ENCODE measurements at places on chromosomes 13 and 19. TPM values are rescaled to one million over a fixed set of nuclear protein-coding genes. Genes with fewer than 3 reads are reported as not detected.
A peak's percentile ranks its signal among the peaks of the same experiment; 100 is the strongest.

GRCh38 chr19:19096641-19097627 is 33.1 kb downstream of the SLC25A42 start:
- peak; percentile 91 for DNase-seq
- peaks cover 48% of the 10 kb centered on the region for H3K4me1 ChIP-seq
- H3K36me3 ChIP-seq: no peaks in the 10 kb centered on the region
- H3K27ac ChIP-seq: peak overlapping the region; percentile 92
- no peaks in the 10 kb centered on the region for H3K27me3 ChIP-seq

- H3K4me3 ChIP-seq: no peak overlapping the region
- H3K36me3 ChIP-seq: no peaks in the 10 kb centered on the region
- no peak for DNase-seq
- no peaks in the 10 kb centered on the region for H3K27me3 ChIP-seq
- H3K4me1 ChIP-seq: no peaks in the 10 kb centered on the region
These were observed 14.2 kb upstream of the IL17D start for GRCh38 chr13:20689291-20689690.

GRCh38 chr13:111034811-111035210 is 80.3 kb upstream of the ARHGEF7 start:
- H3K36me3 ChIP-seq: no peaks in the 10 kb centered on the region
- no peak overlapping the region for H3K27ac ChIP-seq
- peaks cover 2% of the 10 kb centered on the region for H3K27me3 ChIP-seq
- no peaks in the 10 kb centered on the region for H3K4me1 ChIP-seq

DNA sequence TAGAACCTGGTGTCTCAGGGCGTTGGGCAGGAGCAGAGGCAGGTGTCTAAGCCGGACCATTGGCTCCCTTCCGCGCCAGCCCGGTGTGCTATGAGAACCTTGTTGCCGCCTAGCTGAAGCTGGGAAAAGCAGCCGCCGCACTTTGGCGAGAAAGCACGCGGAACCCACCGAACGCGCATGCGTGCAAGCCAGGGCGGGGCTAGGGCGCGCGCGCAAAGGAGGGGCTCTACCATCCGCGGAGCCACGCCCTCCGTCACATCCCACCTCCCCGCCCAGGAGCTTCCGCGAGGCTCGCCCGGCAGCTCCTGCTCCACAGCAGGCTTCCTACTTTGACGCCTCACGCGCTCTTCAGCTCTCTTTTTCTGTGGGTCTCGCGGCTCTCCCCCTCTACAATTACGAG is 51.3 kb downstream of the WDR87 start:
- no peaks in the 10 kb centered on the region for H3K27me3 ChIP-seq
- no peaks in the 10 kb centered on the region for H3K4me1 ChIP-seq
- no peak for DNase-seq
- no peak overlapping the region for H3K27ac ChIP-seq
- H3K4me3 ChIP-seq: no peak overlapping the region
- H3K36me3 ChIP-seq: no peaks in the 10 kb centered on the region

Gene ZNF30
- 5.6 TPM for total RNA-seq

DNA sequence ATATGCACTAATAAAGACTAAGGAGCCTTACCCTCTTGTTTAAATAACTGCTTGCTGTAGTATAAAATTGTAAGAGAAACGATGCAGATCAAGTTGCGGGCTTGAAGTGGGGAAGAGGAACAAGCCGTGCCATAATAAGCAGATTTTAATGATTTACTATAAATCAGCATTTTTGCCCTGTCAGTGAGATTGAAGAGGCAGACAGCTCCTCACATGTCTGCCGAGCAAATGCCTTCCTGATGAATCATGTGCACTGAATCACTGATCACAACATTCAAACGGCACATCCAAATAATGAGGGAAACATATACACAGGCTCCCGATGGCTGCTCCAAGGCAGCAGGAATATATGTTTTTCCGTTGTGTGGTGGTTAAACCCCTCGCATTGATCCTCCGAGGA is 282.9 kb downstream of the TSHZ3 start:
- H3K36me3 ChIP-seq: no peaks in the 10 kb centered on the region
- H3K4me1 ChIP-seq: no peaks in the 10 kb centered on the region
- DNase-seq: no peak
- no peak overlapping the region for H3K4me3 ChIP-seq
- no peaks in the 10 kb centered on the region for H3K27me3 ChIP-seq
- H3K27ac ChIP-seq: no peak overlapping the region

Gene KCNK6
- 6.1 TPM for total RNA-seq

DNA sequence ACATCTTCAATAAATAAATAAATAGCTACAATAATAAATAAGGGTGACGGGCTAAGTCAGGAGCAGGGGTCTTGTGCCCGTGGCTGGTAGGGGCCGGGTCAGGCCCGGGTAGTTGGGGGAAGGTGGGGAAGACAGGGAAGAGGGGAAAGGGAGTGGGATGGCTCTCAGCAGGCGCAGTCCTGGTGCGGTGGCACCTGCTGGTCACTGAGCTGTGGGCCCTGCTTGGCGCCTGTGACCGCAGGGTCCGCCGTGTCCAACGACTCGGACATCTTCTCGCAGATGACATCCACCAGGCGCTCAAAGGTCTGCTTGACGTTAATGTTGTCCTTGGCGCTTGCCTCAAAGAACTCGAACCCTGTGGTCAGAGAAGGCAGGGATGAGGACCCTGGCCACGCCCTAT is 4.3 kb downstream of the MPV17L2 start:
- peaks cover 4% of the 10 kb centered on the region for H3K4me1 ChIP-seq
- no peaks in the 10 kb centered on the region for H3K36me3 ChIP-seq
- H3K27ac ChIP-seq: no peak overlapping the region
- DNase-seq: no peak

Gene CEACAM20
- total RNA-seq: 0.16 TPM
